ENCODE measurements at places on chromosomes 7 and 10.

GRCh38 chr10:58887474-58887873 lies 289.0 kb upstream of the PHYHIPL start:
- no peak for DNase-seq

GRCh38 chr7:104979167-104979841 lies 34.7 kb upstream of the KMT2E start:
- no peak for DNase-seq

DNA sequence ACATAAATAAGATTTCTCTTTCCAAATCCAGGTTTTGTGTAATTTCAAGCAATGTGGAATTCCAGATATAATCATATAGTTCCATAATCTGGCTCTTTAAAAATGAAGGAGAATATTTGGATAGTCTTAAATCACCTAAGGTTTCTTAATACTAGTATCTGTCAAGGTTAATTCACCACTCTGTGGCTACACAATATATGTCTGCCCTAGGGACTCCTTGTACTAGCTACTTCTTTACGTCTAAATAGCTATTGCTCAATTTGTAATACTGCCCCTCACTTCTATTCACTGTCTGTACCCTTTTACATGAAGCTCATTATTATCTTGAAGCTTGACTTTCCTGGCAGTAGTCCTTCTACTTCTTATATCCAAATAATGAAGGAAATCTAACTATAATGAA lies 47.2 kb downstream of the CACNA2D1 start:
- no peak for DNase-seq

DNA sequence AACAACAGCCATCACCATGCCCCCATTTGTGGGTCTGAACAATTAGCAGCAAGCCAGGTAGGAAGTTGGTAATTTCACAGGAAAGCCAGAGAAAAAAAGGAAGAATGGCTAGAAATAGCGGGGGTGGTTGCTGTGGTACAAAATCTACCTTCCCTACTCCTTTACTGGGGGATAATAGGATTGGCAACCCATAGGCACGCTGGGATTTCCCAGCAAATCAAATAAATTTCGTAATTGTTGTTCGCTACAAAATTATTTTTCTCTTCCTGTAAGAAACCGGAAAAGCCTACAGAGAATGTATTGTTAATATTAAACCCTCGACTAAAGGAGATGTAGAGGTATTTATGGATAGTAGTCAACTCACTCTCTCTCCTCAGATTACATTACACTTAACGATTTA lies 123.9 kb downstream of the DOCK4 start:
- no peak for DNase-seq

DNA sequence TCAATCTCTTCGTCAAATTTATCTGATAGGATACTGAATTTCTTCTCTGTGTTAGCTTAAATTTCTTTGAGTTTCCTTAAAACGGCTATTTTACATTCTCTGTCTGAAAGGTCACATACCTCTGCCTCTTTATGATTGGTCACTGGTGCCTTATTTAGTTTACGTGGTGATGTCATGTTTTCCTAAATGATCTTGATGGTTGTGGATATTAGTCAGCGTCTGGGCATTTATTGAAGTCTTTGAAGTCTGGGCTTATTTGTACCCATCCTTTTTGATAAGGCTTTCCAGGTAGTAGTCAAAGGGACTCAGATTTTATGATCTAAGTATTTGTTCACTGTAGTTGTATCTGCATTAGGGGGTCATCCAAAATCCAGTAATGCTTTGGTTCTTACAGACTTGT lies 1407.5 kb upstream of the LRRTM3 start:
- DNase-seq = no peak

DNA sequence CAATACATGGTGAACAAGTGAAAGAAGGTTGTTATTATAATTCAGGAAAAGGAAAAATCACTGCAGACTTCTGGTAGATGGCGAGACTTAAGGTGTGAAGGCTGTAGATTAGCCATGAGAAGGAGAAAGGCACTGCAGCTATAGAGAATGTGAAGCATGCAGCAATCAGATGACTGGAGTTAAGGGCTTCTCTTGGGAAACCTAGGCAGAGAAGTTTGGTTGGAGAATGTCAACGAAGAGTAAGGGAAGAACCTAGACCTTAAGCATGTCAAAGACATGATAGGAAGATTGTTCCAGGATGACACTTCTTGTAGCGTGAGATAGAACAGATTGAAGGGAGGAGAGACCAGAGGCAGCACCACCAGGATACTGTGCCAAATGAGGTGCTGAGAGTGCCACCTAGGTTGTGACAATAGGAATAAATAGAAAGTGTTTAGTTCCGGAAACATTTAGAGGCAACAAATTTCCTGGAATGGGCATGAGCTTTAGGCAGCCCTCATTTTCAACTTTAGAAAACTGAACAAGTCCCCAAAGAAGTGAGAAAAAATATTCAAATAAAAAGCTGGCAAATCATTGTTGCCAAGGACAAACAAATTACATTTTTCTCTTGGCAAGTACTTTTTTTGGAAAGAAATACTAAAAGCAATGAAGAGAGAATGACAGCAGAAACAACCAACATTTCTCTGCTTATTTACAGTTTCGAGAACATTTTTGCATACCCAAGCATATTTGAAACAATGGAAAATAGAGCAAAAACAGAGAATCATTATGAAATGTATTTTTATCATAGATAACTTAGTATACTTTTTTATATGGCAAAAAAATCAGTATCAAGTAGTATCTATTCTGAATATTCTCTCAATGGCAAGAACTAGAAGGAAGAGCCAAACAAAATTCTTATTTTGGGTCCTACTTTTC lies 4.9 kb downstream of the LRRC17 start:
- no peak for DNase-seq

DNA sequence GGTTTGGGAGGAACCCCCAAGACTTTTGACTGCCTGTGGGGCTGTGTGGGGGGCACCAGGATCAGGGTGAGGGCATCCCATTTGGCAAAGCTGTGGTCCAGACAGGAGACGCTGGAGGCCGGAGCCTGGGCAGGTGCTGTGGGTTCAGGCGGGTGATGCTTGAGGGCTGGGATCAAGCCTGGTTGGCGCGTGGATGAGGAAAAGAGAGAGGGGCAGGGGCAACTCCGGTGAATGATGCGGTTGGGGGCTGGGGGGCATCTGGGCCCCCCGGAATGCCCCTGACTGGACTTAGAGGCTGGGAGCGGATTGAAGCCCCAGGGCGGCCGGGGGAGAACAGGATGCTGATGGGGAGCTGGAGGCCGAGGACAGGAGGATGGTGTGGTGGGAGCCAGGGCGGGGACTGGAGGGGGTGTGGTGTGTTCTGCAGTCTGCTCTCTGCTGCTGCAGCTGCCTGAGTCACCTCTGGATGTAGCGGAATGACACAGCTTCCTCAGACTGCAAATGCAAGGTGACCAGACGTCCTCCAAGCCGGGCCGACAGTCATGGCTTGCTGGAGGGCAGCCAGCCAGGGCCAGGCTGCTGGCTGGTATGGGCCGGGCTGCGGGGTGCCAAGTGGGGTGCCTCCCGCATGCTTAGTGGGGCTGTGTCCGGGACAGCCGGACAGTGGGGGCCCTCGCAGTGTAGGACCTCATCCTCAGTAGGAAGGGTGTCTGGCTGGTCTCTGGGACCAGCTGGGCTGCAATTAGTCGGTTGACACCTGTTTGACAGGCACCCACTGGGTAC lies 3.2 kb downstream of the MAFK start:
- no peak for DNase-seq

DNA sequence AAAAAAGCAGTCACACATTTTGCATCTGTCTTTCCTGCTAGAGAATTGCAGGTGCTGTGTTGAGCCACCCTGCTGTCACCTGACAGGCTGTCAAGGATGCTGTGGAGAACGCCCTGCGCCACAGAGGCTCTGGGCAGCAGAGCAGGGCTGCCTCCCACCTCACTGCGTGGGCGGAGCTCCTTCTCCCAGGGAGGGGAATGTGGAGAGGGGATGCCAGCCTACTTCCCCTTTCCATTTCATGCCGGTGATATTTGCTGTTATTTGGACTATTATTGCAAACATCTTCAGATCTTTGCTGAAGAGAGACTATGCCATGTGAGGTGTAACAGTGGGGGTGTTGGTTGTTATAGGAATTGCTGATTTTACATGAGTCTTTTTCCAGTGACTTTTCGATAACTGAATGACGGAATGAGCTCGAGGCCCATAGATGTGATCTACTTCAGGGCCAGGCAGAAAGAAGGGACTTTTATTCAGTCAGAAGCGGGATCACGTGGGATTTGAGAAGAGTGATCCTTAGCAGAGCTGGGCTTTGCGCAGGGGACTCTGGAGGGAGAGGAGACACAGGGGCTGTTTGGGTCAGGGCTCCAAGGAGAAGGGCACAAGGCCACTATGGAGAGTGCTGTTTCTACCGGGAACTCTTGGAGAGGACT lies 13.6 kb upstream of the PRKAG2 start:
- DNase-seq = no peak

DNA sequence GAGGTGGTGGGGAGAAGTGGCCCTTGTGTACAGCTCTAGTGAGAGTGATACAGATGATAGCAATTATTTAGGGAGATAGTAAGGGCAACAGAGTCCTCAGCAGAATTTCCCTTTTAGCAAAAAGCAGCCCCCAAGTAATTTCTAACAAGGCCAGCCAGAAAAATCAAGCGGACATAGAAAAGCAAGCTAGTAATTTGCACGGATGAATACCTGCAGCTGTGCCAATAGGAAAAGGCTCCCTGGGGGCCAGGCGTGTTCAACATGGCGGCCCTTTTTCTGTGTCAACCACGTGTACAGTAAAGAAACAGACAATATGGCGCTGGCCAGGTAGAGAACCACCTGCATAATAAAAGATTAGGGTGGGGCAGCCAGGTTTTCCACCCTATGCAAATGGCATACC lies 7.4 kb downstream of the MCM10 start:
- DNase-seq = no peak

DNA sequence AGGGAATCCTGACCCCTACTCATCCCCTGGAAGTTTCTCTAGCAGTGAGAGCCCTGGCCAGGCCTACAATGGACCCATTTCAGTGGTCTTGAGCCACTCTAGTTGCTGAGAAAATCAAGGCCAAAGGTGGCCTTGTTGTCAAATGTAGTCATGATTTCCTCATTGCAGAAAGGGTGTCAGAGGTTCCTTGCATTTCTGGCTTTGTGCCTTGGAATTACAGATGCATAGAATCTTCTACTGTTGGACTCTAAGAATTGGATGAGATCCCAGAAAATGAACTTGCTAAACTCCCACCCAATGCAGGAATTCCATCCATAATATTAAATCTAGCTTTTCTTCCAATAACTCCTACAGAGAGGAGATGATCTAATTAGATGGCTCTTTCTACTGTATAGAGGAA lies 12.2 kb downstream of the CPA2 start:
- no peak for DNase-seq

DNA sequence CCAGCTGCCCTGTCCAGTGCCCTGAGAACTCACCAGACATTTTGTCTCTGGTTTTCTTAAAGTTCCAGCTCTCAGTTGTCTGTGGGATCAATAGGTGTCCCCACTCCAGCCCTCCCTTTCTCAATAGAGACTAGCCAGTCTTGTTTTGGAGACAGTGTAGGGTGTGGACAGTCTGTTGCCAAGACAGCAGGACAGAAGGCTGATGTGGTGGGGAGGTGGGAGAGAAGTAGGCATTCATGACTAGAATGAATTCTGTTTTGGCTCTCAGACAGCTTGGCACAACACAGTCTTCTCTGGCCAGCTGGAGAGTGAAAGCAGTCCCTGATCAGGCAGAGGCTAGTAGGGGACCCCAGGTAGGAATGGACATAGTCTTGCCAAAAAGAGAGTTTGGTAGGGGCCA lies 467.0 kb upstream of the PODXL start:
- no peak for DNase-seq

DNA sequence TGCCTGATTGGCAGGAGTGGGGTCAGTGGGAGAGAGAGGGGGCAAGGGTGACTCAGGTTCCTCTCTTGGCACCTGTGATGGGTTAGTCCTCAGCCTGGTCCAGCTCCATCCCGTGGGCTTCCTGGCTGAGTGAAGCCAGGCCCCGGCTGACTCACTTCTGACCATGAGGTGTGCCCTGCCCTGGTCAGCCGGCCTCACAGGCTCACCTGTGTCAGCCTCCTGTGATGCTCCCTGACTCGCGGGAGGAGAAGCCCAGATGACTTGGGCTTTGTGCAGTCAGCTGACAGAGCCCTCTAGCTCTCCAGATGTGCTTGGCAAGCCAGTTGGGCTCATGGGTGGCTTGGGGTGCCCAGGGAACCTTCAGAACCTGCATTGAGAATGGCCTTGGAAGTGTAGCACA lies 16.0 kb upstream of the PPIF start:
- no peak for DNase-seq

GRCh38 chr10:104938031-104938430 lies 296.9 kb downstream of the SORCS3 start:
- no peak for DNase-seq

DNA sequence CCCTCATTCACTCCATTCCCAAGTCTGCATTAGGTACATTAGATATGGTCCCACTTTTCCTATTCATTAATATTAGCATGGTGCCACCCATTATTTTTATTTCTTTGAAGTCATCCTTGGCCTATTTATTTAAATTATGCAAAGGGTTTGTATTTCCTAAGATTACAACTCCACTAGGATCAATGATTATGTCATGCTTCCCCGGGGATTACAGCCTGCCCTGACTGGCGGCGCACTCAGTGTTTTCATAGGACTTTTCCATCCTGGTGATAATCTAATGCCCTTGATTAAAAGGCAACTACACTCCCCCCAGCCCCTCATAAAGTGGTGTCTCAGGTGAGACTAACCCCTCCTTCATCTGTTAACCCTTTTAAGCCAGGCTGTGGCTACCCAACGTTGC lies 187.2 kb downstream of the POU6F2 start:
- DNase-seq = no peak

GRCh38 chr10:71268758-71269157 lies 50.3 kb upstream of the SLC29A3 start:
- no peak for DNase-seq

DNA sequence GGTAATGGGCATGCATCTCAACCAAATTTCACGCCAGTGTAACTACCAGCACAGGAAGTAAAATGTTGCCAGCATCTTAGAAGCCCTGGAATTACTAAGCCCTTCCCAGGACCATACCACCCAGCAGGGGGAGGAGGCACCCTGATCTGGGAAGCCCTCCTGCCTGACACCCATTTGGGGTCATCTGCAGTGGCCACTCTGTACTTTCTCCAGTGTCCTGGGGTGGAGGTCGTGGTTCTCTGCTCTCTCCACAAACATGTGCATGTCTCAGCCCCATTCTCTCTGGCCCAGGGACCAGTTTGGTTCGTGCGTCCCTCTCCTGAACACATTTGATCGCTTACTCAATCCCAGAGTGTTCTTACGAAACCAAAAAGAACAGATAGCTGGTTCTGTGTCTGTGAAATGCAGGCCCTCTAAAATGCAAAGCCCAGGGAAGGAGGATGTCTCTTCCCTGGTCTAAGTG lies 9.4 kb upstream of the LRRC27 start:
- no peak for DNase-seq

- no peak for DNase-seq
Measured at GRCh38 chr10:44168478-44168877, 216.4 kb downstream of the CXCL12 start.

DNA sequence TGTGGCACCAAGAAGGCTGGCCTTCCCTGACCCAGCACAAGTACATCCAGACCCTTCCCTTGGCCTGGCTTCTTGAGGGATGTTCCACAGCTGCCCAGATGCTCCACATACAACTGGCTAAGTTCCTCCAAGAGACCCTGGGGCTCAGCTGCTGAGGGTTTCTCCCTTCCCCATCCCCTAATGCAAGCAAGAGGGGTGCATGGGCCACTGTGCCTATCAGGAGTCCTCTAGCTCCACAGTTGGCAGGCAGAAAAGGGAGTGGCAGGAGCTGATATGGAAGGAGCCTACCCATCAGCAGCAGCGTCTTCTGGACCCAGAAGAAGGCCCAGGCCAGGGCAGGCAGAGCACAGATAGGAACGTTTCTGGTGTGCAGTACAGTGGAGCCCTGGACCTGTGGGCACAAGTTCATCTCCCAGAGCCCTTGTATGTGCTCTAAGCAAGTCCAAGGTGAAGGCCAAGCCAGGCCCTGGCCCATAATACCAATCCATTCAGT lies 26.2 kb downstream of the VSIR start:
- DNase-seq = no peak

All from T-helper 9 cell (primary cell).